ENCODE measurements at places on chromosomes 16 and 17. TPM values are rescaled to one million over a fixed set of nuclear protein-coding genes. Genes with fewer than 3 reads are reported as not detected.

Gene GAS2L2
- total RNA-seq: not detected

- no peak for DNase-seq
Measured at GRCh38 chr17:81339534-81340296, 44.6 kb upstream of the SLC38A10 start.

GRCh38 chr17:65163990-65164495 is 26.9 kb downstream of the RGS9 start:
- peak; percentile 48 for DNase-seq

DNA sequence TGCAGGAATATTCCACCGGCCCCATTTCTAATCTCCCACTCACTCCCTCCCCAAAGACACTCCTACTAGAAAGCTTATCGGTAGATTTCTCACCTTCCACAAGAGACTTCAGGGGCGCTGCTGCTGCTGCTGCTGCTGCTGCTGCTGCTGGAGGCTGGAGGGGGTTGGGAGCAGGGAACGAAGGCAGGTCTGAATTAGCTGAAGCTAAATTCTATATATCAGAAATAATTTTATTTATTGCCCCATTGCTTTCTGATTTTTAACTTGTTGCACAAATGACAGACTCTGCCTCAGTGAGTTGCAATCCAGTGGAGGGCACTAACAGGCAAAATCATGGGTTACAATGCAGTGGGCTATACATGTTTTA is 25.8 kb upstream of the HLF start:
- no peak for DNase-seq

Gene PPM1E
- total RNA-seq: 0.92 TPM

Gene MPP3
- total RNA-seq: 9.6 TPM

Gene CRYM
- not detected for total RNA-seq

GRCh38 chr17:60095381-60095780 is 16.7 kb upstream of the HEATR6 start:
- DNase-seq: no peak

GRCh38 chr17:50199211-50199802 is 2.1 kb downstream of the COL1A1 start:
- no peak for DNase-seq

DNA sequence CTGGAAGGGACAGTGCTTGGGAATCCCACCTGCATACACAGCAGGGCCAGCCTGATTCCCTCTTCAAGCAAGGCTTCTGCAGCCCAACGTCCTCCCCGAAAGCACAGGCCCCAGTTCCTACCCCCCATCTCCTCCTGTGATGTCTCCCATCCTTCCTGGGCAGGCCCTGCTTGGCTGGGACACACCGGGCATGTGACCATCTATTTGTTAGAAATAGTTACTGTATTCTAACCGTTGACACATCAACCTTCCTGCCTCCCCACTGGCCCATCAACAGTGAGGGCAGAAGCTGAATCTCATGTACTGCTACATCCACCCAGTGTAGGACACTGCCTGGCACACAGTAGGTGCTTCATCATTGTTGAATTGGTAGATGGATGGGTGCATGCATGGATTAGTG is 10.7 kb downstream of the PRR29 start:
- no peak for DNase-seq

DNA sequence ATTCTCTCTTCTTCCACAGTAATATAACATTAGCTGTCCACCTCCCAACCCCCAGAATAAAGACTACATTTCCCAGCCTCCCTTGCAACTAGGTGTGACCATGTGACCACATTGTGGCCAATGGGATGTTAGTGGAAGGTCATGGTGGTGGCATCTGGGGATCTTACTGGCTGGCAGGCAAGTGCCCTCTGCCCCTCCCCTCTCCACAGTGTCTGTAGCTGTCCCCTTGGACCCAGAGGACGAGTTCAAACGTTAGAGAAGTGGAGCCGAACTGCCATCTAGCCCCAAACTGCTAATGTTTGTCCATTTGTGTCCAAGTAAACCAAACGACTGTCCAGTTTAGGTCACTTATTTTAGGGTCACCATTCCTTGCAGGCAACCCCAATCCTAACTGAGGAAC is 26.6 kb upstream of the KCNG4 start:
- peak; percentile 39 for DNase-seq

Gene MPV17L
- 2.8 TPM for total RNA-seq

Measured in NCI-H460 (cell line).